ENCODE measurements at places on chromosomes 1 and 21.

- no peak for DNase-seq
Observed at GRCh38 chr1:115041654-115042053, 12.0 kb downstream of the TSHB start.

- DNase-seq: peak; percentile 87
Observed at GRCh38 chr1:92484472-92485380, 2.0 kb downstream of the GFI1 start.

DNA sequence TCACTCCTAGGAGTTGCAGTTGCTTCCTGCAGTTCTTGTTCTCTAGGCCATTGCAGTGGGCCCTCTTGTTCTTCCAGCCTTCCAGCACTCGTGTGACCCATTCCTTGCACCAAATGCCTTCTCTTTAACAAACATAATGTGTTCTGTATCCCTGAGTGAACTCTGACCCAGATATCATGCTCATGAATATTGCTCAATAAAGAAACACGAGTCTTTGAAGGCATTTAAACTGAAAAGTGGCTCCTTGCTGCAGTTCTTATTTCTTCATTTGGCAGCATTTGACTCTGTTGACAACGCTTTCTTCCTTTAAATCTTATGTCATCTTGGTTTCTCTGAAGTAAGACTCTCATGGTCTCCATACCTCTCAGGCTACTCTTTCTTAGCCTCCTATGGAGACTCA is 100.7 kb upstream of the PDE4B start:
- DNase-seq: no peak

GRCh38 chr1:119676571-119677206 is 28.6 kb upstream of the ZNF697 start:
- DNase-seq: no peak

GRCh38 chr1:211739671-211740411 is 64.4 kb upstream of the NEK2 start:
- no peak for DNase-seq

GRCh38 chr1:55585402-55585792 is 370.2 kb upstream of the USP24 start:
- DNase-seq: no peak

- no peak for DNase-seq
Observed at GRCh38 chr21:39662411-39662953, 49.7 kb downstream of the B3GALT5 start.

GRCh38 chr21:38965910-38966504 is 160.3 kb downstream of the ETS2 start:
- DNase-seq: no peak

GRCh38 chr1:84260852-84261518 is 40.5 kb upstream of the SAMD13 start:
- no peak for DNase-seq

DNA sequence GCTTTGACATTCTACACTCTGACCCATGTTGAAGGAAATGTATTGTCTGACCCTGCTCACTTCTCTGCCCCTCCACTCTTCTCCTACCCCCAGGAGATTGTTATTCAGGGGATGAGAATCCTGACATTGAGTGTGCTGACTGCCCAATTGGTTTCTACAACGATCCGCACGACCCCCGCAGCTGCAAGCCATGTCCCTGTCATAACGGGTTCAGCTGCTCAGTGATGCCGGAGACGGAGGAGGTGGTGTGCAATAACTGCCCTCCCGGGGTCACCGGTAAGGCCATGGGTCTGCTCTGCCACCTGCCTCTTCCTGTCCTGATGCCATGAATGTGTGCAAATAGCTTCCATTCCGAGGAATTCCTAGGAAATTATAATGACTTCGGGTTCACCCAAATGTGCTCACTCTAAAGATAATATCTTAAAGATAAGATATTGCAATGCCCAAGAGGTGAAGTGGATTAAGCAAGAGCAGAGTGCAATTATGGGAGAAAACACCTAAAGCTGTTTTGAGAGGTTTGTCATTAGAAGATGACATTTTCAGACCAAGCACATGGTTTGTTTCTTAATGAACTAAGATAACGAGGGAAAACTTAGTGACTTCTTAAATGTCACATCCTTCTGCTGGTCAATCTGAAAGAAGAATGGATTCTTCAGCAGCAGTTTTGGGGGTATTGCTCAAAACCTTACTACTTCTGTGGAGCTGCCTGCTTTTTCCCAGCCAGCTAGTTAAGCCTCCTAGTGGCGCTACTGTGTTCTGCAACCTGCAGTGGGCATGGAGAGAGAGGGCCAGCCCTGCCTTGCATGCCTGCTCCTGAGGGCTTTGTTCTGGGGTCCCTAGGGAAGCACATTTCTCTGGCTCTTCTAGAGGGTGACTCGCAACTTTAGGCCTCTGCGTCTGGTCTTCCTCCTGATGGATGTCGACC is 41.6 kb downstream of the LAMC2 start:
- peak; percentile 56 for DNase-seq

DNA sequence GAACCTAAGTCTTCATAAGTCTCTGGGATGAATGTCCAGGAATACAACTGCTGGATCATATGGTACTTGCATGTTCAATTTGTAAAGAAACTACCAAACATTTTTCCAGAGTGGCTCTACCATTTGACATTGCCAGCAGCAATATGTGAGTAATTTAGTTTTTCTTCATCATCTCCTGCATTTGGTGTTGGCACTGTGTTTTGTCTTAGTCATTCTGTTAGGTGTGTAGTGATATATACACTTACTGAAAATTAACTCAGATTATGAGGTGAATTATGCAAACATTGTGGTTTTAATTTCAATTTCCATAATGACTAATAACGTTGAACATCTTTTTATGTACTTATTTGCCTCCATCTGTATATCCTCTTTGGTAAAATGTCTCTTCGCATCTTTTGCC is 138.7 kb downstream of the LRRC40 start:
- no peak for DNase-seq

GRCh38 chr1:155062702-155063411 is 683 bp upstream of the EFNA4 start:
- DNase-seq: peak; percentile 86

- DNase-seq: no peak
Observed at GRCh38 chr21:45823100-45823681, 158.4 kb upstream of the COL6A1 start.

GRCh38 chr1:43349594-43350306 is 9.0 kb upstream of the CDC20 start:
- DNase-seq: no peak

DNA sequence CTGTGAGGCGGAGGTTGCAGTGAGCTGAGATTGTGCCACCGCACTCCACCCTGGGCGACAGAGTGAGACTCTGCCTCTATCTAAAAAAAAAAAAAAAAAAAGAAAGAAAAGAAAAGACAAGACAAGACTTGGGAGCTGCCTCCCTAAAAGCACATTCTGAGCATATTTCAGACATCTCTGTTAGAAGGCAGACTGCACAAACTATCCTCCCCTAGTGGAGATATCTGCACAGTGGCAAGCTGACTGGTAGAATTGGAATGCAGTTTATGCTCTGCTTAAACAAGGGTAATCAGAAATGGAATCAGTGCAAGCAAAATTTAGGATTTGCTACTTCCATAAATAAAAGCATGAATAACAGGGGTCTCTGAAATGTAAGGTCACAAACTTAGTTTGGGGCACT is 31.8 kb downstream of the GNG4 start:
- DNase-seq: no peak

DNA sequence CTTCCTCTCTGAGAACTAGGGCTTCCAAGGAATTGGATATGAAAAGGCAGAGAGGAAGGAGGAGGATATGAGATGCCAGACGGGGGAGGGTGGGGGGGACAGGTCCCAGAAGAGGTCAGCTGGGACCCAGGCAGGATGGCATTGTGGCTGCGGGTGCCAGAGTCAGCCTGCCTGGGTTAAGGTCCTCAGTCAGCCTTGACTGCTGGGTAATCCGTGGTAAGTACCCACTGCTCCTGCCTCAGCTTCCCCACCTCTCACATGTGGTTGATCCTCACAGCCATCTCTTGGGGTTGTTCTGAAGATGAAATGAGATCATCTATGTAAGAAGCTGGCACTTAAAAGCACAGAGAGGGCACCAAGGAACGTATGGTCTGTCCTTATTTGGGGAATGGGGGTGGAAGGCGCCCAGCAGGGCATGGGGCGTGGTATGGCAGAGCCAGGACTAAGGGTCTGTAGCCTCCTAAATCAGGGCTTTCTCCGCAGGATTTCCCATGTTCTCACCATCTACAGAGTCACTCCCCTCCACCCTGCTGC is 23.8 kb downstream of the ELF3 start:
- no peak for DNase-seq

DNA sequence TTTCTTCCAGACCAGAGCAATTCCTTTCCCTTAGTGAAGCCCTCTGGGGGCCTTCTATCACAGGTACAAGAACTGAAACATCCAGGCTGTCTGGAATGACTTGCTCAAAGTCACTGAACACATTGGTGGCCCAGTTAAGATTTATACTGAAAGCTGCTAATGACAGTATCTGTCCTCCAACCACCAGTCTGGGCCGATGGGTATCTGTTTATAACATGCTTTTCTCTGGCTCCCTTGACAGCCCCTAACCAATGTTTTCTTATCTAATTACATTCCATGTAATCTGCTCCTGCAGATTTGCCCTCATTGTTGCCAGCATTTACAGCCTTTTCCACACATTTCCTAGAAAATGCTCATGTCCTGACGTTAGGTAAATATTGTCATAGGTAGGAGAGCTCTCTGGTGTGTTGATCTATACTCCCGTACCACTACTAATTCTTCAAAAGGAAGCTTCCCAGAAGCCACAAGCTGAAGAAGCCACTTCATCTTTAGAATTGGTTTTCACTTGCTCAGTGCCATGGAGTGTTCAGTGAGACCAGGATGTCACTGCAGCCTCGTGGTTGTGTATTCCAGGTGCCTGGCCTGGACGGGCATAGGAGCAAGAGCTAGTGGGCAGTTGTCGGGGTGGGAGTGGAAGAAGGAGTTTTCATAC is 163.9 kb downstream of the TSEN15 start:
- no peak for DNase-seq

GRCh38 chr1:23722652-23723051 is 20.6 kb upstream of the ELOA start:
- no peak for DNase-seq

GRCh38 chr1:53643041-53643880 is 95.7 kb downstream of the GLIS1 start:
- no peak for DNase-seq

- DNase-seq: no peak
Observed at GRCh38 chr1:39354572-39354971, 136.9 kb upstream of the BMP8A start.

DNA sequence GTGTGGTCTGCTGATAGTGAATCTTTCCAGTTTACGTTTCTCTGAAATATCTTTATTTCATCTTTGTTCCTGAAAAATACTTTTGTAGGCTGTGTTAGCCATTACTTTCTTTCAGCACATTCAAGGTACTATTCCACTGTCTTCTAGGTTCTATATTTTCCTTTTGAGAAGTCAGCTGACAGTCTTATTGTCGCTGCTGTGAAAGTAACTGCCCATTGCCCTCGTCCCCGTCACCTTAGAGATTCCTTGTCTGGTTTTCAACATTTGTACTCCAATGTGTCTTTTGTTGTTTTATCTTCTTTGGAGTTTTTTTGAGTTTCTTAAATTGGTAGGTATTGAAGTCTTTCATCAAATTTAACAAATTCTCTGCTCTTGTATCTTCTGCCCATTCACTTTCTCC is 19.8 kb upstream of the MX2 start:
- DNase-seq: no peak

GRCh38 chr1:31418626-31419323 is 5.8 kb downstream of the SERINC2 start:
- DNase-seq: no peak

DNA sequence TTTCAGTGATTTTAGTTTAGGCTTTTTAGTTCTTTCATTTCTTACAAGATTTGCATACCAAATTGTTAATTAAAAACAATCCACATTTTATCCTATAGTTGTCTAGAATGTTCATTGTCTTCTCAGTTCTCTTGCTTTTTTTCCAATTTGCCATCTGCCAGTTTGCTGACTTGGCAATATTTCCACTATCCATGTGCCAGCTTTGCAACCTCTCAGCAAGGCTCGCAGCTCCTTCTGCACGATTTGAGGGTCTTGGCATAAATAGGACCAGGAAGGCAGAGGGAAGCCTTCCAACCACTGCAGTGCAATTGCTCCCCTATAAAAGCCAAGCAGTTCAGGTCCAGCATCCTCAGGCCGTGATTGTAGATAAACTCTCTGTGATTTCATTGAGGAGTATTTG is 306.8 kb upstream of the FMN2 start:
- DNase-seq: no peak

DNA sequence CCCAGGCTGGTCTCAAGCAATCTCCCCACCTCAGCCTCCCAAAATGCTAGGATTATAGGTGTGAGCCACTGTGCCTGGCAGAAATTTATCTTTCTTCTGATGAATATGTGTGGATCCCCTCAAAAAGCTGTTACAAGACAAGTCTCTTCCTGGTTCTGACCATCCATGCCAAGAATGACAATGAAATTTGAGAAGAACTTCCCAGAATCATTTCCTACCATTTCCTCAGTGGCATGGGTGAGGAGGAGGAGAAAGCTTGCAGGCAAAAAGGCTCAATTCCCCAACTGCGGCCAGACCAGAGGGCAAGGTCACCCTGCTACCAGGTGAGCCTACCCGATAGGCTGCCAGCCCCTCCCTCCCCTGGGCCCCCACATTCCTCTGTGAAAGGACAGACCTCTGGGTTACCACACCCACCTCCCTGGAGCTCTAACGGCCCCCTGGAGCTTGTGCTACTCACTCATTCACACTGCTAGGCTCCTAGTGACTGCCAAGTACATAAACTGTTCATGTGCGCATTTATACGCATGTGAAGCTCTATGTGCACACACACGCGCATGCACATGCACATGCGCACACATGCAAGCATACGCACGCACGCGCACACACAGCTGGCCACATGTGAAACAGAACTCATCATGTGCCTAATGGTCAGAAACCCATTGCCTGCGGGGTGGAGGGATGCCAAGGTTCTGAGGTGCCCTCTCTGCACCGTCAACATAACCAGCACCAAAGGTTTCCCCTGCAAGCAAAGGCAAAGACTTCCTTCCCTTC is 17.0 kb downstream of the MRAP start:
- DNase-seq: no peak

- no peak for DNase-seq
Observed at GRCh38 chr21:46205166-46205565, 20.9 kb upstream of the SPATC1L start.

DNA sequence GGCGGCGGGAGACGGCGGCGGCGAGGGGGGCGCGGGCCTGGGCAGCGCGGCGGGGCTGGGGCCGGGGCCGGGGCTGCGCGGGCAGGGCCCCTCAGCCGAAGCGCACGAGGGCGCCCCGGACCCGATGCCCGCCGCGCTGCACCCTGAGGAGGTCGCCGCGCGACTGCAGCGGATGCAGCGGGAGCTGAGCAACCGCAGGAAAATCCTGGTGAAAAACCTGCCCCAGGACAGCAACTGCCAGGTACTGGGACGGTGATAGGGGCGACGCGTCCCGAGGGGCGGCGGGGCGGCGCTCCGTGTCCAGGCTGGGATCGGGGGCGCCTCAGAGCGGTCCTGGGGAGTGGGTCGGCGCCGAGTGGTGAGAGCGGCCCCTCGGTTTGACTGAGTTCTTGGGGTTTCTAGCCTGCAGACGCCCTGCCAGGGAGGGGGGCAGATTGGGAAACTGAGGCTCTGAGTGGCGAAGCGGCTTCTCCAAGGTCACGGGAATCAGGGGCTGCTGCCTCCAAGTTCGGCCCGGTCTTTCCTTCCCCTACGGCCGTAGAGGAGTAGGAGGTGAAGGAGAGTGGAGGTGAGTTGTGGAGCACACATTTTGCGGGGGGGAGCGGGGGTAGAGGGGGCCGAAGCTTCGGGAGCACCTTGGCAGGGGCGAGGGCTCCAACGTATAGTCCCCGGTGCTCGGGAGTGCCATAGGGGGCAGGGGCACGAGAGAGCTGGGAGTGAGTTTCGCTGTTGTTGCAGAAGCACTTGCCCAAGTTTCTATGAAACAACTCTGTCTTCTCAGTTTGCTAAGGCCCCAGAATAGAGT is 508 bp downstream of the RAVER2 start:
- peak; percentile 15 for DNase-seq
